ENCODE measurements at places on chromosomes 1 and 21.
A peak's percentile ranks its signal among the peaks of the same experiment; 100 is the strongest.

DNA sequence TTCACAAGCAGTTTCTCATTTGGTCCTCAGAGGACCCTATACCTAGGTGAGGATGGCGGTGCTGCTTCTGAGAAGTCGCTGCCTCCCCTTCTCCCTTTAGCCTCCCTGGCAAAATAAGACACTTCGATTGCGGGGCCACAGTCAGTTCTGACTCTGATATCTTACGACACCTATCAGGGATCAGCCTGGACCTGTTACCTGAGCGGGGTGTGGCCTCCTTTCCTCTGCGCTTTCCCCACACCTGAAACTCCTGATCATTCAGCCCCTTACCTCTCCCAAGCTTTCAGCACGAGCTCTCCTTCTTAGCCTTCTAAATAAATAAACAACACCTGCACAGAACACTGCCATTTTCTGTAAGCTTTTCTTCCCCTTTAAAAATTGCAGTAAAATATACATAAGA, 24.6 kb upstream of the GPR137B start:
- no peaks in the 10 kb centered on the region for H3K4me1 ChIP-seq
- H3K27me3 ChIP-seq, result peaks cover 25% of the 10 kb centered on the region
- H3K36me3 ChIP-seq, result no peaks in the 10 kb centered on the region
- DNase-seq, result no peak
- H3K4me3 ChIP-seq, result no peak overlapping the region

GRCh38 chr1:34781844-34782391, 904 bp downstream of the GJB3 start:
- no peaks in the 10 kb centered on the region for H3K4me1 ChIP-seq
- H3K4me3 ChIP-seq, result no peak overlapping the region
- no peaks in the 10 kb centered on the region for H3K36me3 ChIP-seq
- peaks cover 10% of the 10 kb centered on the region for H3K27me3 ChIP-seq
- no peak overlapping the region for H3K27ac ChIP-seq
- DNase-seq, result no peak

DNA sequence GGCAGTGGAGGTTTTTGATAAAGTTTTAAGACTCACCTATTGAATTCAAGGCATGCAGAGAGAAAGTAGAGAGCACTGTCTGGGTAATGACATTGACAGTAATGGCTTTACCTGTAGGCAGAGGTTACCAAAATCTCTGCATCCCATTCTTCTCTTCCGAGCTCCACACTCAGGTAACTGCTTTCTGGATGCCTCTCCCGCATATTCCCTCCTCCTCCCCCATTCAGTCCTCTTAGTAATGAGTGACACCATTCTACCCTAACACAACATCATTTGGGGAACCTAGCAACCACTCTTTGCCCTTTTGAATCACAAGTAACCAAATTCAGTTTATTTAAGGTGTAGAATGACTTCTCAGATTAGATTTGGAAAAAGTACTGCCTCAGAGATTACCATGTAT, 56.5 kb downstream of the DYRK1A start:
- H3K36me3 ChIP-seq, result peaks cover 10% of the 10 kb centered on the region
- H3K4me1 ChIP-seq, result no peaks in the 10 kb centered on the region
- H3K27me3 ChIP-seq, result no peaks in the 10 kb centered on the region
- H3K27ac ChIP-seq, result no peak overlapping the region

DNA sequence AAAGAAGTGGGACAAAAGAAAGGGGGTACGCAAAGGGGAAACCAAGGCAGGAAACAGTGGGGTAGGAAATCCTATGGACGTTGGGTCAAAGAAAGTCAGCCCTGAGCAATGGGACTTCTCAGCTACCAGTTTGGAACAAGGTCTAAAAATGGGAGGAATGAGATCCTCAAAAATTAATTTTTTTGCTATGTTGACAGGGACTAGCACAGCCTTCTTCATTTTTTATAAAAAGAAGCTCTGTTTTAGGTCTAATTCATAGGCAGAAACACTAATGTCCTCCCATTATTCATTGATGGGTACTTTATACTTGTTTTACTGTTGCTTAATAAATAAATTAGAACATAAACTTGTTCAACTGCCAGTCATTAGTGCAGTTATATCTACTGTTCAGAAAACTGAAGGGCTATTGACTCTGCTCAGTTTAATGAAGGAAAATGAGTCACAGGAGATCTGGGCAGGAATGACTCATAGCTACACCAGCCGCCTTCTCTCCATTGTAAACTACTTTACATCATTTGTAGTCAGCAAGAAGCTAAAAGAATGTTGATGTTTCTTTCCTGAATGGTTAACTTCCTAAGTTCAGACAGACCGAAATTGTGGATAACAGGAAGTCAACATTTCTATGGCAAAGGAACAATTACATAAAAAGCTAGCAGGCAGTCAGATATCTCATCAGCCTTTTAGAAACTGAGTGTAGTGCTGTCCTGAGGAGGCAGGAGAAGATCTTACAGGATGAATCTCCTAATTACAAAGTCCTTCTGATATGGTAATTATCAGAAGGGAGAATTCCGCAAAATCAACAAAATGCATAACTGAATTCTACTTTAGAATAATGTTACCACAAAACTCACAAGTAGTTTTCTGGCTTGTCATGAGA, 356.4 kb upstream of the PKN2 start:
- no peaks in the 10 kb centered on the region for H3K27me3 ChIP-seq
- no peak overlapping the region for H3K4me3 ChIP-seq
- peak; percentile 64 for DNase-seq

DNA sequence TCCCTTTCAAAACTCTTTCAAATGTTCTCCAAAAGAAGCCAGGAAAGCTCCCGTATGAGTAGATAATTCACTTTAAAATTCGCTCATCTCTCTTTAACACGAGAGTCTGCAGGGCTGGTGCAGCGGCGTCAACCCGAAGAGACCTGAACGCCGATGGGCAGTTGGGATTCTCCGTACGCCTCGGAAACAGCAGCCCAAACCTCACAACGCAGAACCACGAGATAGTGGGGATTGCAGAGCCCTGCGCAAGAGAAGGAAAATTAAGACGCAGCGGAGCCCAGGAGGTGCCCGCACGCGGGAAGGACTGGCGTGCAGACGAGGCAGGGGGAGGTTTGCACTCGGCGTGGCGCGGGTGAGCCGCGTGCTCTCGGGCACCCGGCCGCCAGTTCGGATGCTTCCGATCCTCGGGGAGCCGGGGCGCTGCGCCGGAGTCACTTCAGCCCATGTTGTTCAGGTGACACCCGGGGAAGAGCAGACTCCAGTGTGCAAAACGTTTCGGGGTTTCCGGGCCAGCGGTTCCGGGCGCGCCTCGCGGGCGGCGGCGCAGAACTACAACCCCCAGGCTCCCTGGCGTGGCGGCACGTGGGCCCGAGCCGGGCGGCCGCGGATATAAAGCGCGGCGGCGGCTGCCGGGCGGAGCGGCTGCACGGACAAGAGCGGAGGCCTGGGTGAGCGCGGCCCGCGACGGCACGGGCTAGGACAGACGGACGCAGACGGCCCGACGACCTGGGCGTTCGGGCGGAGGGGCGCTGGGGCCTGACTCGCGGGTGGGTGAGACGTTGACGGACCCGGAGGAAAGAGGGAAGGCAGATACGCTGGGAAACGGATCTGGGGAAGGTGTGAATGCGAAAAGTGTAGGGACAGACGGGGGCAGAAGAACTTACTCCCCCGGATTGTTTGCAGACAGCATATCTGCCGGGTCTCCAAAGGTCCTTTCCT, at the start of gene NPL:
Gene NPL (plus strand): TSS at position 636 of the 939 bp plus-strand sequence. CDS start 4,599 bp downstream, outside the sequence.
- no peak within 1 kb of the TSS for H3K27ac ChIP-seq
- peak within 1 kb of the TSS; percentile 25 for H3K4me3 ChIP-seq
- peaks cover 8% of the 10 kb centered on the region for H3K27me3 ChIP-seq
- H3K4me1 ChIP-seq, result peaks cover 13% of the 10 kb centered on the region
- DNase-seq, result peak; percentile 22

- no peaks in the 10 kb centered on the region for H3K27me3 ChIP-seq
- H3K4me1 ChIP-seq, result no peaks in the 10 kb centered on the region
- no peak overlapping the region for H3K4me3 ChIP-seq
- H3K27ac ChIP-seq, result no peak overlapping the region
- no peaks in the 10 kb centered on the region for H3K36me3 ChIP-seq
These were observed 185.1 kb downstream of the TM2D1 start for GRCh38 chr1:61539720-61540462.

- no peaks in the 10 kb centered on the region for H3K36me3 ChIP-seq
- no peak overlapping the region for H3K4me3 ChIP-seq
- DNase-seq, result no peak
- no peaks in the 10 kb centered on the region for H3K4me1 ChIP-seq
- no peaks in the 10 kb centered on the region for H3K27me3 ChIP-seq
These were observed 95.1 kb upstream of the F3 start for GRCh38 chr1:94636624-94637023.

GRCh38 chr21:40243685-40244084, 376.4 kb downstream of the PCP4 start:
- H3K36me3 ChIP-seq, result no peaks in the 10 kb centered on the region
- H3K4me1 ChIP-seq, result no peaks in the 10 kb centered on the region
- no peak for DNase-seq

DNA sequence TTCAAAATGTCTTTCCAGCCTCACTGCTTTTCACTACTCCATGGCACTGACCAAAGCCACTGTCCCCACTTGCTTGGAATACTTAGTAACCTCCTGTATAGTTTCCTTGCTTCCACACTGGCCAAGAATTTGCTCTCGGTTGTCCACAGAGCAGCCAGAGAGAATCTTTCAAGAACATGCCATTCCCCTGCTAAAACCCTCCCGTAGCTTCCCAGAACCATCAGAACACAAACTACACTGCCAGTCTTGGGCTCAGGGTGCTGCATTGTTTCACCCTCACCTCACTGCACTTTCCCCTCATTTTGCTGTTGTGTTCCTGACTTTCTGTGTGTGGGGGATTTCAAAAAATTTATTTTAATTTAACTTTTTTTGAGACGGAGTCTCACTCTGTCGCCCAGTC, 25.5 kb upstream of the ERRFI1 start:
- DNase-seq, result no peak
- no peak overlapping the region for H3K27ac ChIP-seq
- peaks cover 20% of the 10 kb centered on the region for H3K4me1 ChIP-seq
- H3K27me3 ChIP-seq, result no peaks in the 10 kb centered on the region
- H3K36me3 ChIP-seq, result no peaks in the 10 kb centered on the region
- H3K4me3 ChIP-seq, result no peak overlapping the region

GRCh38 chr1:77031106-77031662, 163.9 kb downstream of the ST6GALNAC5 start:
- no peak overlapping the region for H3K4me3 ChIP-seq
- H3K27ac ChIP-seq, result no peak overlapping the region
- no peaks in the 10 kb centered on the region for H3K36me3 ChIP-seq
- no peak for DNase-seq

DNA sequence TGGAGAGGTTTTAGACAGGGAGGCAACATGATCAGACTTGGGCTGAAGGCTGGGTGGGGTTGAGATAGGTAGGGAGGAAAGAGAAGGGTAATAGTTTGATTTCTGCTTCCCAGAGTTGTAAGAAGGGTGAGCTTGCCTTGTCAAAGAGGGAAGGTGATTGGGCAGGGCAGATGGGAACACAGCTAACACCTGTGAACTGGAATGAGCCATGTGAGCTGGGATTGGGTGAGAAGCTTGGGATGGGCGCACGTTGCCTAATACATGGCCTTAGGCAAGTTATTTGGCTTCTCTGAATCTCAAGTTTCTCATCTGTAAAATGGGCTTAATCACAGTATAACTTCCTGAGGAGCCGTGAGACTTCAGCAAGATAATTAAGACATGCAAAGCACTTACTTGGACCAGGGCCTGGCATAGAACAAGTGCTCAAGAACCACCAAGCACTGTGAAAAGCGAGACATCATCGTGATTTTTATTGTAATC, 33.8 kb upstream of the ID3 start:
- no peaks in the 10 kb centered on the region for H3K36me3 ChIP-seq
- no peak overlapping the region for H3K27ac ChIP-seq
- H3K4me3 ChIP-seq, result no peak overlapping the region
- H3K27me3 ChIP-seq, result no peaks in the 10 kb centered on the region
- no peak for DNase-seq

GRCh38 chr1:176919386-176920378, 244.8 kb downstream of the ASTN1 start:
- no peak for DNase-seq
- no peak overlapping the region for H3K27ac ChIP-seq
- no peak overlapping the region for H3K4me3 ChIP-seq

DNA sequence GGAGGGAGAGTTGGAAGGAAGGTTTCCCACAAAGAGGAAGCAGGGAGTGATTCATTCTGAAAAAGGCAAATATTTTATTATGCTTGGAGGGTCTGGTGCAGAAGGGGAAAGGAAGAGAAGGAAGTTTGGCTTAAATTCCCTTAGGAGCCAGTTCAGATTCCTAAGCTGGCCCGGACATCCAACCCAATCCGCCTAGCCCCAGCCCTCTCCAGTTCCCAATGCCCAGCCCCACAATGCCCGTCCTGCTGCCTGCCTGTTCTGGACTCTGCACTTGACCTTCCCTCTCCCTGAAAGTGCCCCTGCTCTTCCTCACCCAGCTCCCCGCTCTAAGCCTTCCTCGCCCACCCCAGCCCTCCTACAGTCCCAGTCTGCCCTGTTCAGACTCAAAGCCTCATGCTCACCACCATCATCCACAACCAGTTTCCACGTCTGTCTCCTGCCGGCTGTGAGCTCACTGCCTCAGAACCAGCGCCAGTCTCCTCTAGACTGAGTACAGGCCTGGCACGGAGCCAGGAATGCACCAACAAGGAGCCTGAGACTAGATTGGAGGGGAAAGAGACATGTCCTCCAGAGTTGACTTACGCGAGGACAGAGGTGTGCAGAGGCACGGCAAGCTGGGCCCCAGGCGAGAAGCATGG, 18.9 kb downstream of the CAPN2 start:
- H3K36me3 ChIP-seq, result no peaks in the 10 kb centered on the region
- peaks cover 8% of the 10 kb centered on the region for H3K4me1 ChIP-seq
- no peak overlapping the region for H3K27ac ChIP-seq

DNA sequence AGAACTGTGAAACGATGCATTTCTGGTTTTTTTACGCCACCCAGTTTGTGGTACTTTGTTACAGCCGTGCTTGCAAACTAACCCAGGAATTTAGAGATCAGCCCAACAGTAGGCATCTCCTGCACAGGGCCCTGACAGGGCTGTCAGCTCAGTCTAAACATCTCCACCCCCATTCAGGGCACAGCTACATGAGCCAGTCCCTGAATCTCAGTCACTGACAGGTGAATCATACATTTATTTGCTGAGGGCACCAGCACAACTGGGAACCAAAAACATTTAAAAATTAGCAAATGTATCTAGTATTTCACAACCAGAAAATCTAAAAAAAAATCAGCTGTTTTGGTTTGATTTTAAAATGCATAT, 30.7 kb downstream of the PRDX6 start:
- no peaks in the 10 kb centered on the region for H3K27me3 ChIP-seq
- no peak overlapping the region for H3K4me3 ChIP-seq
- H3K27ac ChIP-seq, result no peak overlapping the region

GRCh38 chr1:25744140-25744581, 55.8 kb upstream of the SELENON start:
- H3K4me3 ChIP-seq, result no peak overlapping the region
- H3K27ac ChIP-seq, result no peak overlapping the region
- DNase-seq, result no peak
- peaks cover 54% of the 10 kb centered on the region for H3K27me3 ChIP-seq

GRCh38 chr1:225934711-225935110, 6.3 kb downstream of the LEFTY2 start:
- DNase-seq, result no peak
- no peak overlapping the region for H3K27ac ChIP-seq
- no peaks in the 10 kb centered on the region for H3K27me3 ChIP-seq
- no peak overlapping the region for H3K4me3 ChIP-seq
- peaks cover 25% of the 10 kb centered on the region for H3K4me1 ChIP-seq
- no peaks in the 10 kb centered on the region for H3K36me3 ChIP-seq

Data from HepG2 (cell line).